Stimulated activated CD8-positive, alpha-beta memory T cell treated with anti-CD3 and anti-CD28 coated beads, Interleukin-2, amount 100 ng/mL, for 48 hours (primary cell): ENCODE measurements at places on chromosomes 2 and 18.

GRCh38 chr2:52500561-52500960 is 1267.0 kb upstream of the CHAC2 start:
- DNase-seq: no peak

DNA sequence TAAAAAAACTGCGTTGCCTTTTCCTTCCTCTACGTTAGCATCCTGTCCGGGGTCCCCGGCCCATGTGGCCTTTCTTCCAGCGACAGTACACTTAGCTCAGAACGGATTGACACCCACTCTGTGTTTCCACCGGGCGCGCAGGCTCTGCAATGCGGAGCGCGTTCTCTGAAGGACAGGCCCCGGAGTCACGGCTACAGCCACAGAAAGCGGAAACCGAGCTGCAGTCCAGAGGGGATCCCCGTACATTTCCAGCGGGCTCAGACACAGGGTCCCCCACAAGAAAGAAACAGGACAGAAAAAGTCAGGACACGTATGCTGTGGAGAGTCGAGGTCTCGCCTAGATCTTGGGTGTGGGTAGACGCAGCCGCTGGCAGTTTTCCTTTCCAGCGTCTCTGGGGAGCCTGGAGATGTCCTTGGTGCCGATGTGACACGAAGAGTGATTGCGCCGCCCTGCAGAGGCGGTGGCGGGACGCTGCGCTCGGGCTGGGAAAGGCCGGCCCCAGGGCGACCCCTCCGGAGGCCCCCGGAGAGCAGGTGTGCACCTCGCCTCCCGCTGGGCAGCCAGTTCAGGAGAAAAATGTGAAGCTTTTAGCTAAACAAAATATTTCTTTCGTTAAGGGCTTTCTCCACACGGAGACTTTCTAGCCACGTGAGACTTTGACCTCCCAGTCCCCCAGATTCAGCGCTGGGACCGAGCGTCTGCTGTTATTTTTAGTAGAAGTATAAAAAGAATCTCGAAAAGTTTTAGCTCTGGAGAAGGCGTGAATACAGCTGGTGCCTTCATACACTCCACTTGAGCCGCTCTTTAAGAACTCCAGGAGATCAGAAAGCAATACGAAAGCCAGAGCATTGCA is 1.3 kb upstream of the ACKR3 start:
- no peak for DNase-seq

DNA sequence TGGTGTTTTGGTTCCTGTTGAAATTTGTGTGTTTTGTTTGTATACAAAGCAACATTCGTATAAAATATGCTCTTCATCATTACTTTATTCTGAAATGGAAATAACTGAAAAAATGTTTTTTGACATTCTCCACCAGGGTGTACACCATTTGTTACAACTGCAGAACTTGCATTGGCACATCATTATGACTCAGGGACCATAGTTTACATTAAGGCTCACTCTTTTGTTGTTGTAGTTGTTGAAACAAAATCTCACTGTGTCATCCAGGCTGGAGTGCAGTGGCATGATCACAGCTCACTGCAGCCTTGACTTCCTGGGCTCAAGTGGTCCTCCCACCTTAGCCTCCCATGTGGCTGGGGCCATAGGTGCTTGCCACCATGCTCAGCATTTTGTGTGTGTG is 676.6 kb downstream of the TDRD15 start:
- DNase-seq: no peak

- DNase-seq: no peak
Measured at GRCh38 chr18:49400398-49401072, 59.9 kb downstream of the DYM start.

DNA sequence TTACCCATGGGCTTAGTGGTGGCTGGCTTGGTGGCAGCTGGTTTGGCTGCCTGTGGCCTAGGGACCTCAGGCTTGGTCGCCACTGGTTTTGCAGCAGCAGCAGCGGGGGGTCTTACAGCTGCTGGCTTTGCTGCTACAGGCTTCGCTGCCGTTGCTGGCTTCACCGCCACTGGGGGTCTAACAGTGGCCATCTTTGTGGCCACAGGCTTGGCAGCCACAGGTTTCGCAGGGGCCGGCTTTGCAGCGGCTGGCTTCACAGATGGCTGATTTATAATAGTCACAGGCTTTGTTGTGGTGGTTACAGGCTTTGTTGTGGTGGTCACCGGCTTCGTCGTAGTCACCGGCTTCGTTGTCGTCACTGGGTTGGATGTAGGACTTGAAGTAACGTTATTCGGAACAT is 77.8 kb downstream of the COL6A3 start:
- DNase-seq: no peak

DNA sequence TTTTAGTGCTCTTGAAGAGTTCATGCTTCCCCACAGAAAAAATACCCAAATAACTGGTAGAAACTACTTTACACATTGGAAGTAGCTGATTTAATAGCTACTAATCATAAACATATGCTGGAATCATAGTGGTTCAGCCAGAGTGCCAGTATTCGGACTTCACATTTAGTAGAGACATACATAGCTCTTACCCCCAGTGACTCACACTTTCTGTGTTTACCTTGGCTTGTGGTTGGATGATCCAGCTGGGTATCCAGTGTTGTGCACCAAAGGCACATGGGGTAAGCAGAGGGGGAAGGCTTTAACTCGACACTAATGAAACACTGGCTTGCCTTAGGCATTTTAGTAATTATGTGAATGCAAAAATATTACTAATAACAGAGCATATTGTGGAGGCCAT is 18.1 kb downstream of the ARHGAP28 start:
- DNase-seq: no peak

- no peak for DNase-seq
Measured at GRCh38 chr2:97911922-97912575, 83.7 kb downstream of the TMEM131 start.
